Progenitor cell of endocrine pancreas (in vitro differentiated cells): ENCODE measurements at places on chromosomes 13 and 19. TPM values are rescaled to one million over a fixed set of nuclear protein-coding genes. Genes with fewer than 3 reads are reported as not detected.

ACP7 gene
- not detected in 2 replicates for total RNA-seq

DNA sequence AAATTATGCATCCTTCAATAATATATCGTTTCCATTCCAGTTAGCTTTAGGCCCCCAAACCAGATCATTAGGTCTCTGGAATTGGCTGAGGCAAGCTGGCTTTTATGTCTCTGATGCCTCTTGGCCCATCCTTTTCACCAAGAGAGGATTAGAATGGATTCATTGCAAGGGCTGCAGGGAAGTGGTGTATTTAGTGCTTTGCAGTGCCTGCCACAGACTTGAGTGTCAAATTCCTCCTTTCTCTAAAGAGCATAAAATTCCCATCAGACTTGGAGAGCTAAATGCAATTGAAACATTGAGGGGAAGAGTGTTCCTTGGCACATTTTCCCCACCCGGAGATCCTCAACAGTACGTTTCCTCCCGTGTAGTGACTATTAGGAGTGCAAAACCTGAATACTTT is 302.6 kb downstream of the ATP8A2 start:
- peaks cover 2% of the 10 kb centered on the region for H3K36me3 ChIP-seq
- peaks cover 2% of the 10 kb centered on the region for H3K4me1 ChIP-seq
- no peak overlapping the region for H3K27ac ChIP-seq
- H3K4me3 ChIP-seq = no peak overlapping the region

GRCh38 chr19:44777715-44778347 is at the start of gene CBLC:
TSS of gene CBLC (plus strand) at chr19:44777890. CDS start at chr19:44777932, 42 bp downstream.
- H3K4me1 ChIP-seq = peaks cover 4% of the 10 kb centered on the region
- peaks cover 2% of the 10 kb centered on the region for H3K36me3 ChIP-seq
- H3K27me3 ChIP-seq = peaks cover 7% of the 10 kb centered on the region

DNA sequence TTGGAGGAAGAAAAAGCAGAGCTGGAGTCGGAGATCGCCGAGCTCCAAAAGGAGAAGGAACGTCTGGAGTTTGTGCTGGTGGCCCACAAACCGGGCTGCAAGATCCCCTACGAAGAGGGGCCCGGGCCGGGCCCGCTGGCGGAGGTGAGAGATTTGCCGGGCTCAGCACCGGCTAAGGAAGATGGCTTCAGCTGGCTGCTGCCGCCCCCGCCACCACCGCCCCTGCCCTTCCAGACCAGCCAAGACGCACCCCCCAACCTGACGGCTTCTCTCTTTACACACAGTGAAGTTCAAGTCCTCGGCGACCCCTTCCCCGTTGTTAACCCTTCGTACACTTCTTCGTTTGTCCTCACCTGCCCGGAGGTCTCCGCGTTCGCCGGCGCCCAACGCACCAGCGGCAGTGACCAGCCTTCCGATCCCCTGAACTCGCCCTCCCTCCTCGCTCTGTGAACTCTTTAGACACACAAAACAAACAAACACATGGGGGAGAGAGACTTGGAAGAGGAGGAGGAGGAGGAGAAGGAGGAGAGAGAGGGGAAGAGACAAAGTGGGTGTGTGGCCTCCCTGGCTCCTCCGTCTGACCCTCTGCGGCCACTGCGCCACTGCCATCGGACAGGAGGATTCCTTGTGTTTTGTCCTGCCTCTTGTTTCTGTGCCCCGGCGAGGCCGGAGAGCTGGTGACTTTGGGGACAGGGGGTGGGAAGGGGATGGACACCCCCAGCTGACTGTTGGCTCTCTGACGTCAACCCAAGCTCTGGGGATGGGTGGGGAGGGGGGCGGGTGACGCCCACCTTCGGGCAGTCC is 5.0 kb downstream of the FOSB start:
- H3K27ac ChIP-seq = peak overlapping the region; percentile 42
- peak overlapping the region; percentile 77 for H3K4me3 ChIP-seq
- H3K27me3 ChIP-seq = peaks cover 31% of the 10 kb centered on the region
- H3K36me3 ChIP-seq = no peaks in the 10 kb centered on the region
- DNase-seq = no peak

DNA sequence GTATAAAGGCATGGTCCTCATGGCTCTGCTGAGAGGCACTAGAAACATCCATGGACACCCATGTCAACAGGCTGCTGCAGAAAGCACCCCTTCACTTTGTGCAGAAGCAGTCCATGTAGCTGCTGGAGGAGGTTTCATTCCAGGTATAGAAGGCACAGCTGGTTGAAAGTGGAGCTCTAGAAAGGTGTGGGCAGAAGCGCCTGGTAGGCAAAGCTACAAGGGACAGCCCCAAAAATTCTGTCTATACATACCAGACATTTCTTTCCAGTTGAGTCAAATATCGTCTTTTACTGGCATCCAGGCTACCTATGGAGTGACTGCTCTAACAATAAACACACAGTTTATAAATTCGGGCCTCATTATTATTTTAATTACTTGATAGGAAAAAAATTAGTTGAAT is 129.3 kb downstream of the ENOX1 start:
- no peak for DNase-seq
- no peak overlapping the region for H3K4me3 ChIP-seq
- peaks cover 1% of the 10 kb centered on the region for H3K4me1 ChIP-seq
- H3K27ac ChIP-seq = no peak overlapping the region
- H3K36me3 ChIP-seq = no peaks in the 10 kb centered on the region

FBXL3 gene
- total RNA-seq = 18.0 and 21.8 TPM in 2 replicates

DNA sequence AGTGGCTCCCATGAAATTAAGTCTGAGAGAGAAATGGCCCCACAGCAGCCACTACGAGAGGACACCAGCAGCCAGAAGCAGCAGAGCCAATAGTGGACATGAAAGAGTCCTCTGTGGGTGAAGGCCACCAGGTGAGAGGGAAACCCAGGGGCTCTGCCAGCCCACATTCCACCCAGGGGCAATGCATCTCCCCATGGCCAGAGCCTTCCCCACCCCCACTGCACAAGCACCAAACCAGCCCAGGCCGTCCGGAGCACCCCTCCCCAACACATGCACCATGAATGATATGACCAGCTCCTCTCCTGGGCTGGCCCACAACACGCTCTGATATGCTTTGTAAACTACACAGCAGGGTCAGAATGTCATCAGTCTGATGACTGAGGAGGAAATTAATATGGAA is 66.9 kb downstream of the TSHZ3 start:
- H3K36me3 ChIP-seq = peaks cover 17% of the 10 kb centered on the region
- H3K27me3 ChIP-seq = no peaks in the 10 kb centered on the region
- no peak overlapping the region for H3K27ac ChIP-seq
- no peak for DNase-seq
- H3K4me1 ChIP-seq = peaks cover 21% of the 10 kb centered on the region
- no peak overlapping the region for H3K4me3 ChIP-seq

DNA sequence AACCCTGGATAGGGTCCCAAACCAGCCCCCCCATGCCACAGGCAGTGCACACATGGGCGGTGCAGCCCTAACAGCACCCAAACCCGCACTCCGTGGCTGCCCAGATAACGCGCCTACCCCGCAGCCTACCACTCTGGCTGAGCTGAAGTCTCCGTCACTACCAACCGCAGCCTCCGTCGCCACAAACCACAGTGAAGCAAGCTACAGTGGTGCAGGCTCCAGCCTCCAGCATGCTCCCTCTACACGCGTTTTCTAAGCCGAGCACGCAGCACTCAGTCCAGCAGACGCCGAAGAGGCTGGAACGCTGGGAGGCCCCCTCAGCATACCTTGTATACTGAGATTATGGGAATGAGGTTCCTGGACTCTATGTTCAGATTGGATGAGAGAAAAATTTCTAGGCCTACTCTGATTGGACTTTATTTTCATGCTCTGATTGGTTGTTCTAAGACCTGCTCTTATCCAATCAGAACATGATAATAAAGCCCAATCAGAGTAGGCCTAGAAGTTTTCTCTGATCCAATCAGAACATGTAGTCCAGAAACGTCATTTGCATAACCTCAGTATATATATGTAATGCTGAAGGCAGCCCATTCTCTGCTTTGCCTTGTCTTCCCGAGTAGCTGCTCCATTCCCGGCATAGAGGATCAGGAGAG is 56.7 kb upstream of the C1QTNF9B start:
- H3K27me3 ChIP-seq = peaks cover 17% of the 10 kb centered on the region
- H3K36me3 ChIP-seq = no peaks in the 10 kb centered on the region
- no peaks in the 10 kb centered on the region for H3K4me1 ChIP-seq

- H3K27me3 ChIP-seq = no peaks in the 10 kb centered on the region
- H3K4me1 ChIP-seq = peaks cover 30% of the 10 kb centered on the region
- peak overlapping the region; percentile 89 for H3K27ac ChIP-seq
- DNase-seq = no peak
These were observed 293.0 kb upstream of the SOX21 start for GRCh38 chr13:95005300-95005699.

DNA sequence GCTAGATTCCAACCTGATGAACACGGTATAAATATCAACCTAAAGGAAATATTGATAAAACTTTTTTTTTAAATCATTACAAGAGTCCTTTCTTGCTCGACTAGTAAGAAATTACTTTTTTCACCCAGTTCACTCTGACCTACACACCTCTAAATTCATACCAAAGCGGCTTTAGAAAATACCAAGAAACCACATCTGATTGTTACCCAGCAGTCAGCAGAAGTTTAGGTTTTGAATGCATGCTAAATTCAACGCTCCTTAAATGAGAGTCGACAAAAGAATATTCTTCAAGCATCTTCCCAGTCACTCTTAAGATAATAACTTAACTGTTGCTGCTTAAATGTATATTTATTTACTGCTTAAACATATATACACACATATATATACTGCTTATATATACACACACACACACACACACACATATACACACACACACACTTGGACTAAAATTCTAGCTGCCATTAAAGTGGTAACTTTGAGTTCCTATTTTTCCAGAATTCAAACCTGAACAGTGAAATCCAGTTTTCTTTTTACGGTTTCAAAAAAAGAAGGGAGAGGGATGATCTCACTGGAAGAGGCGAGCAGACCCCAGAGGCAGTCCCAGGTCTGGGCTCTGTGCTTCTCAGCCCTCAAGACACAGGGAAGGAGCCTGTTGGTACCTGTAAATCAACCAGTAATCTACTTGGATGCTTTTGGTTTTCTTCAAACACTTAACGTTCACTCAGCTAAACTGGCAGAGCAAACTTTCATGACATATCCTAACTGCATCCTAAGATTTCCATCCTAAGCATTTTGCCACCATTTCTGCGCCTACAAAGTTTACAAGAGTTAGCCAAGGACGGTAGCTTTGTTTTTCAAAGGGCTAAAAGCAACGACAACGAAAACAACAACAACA is 1.7 kb downstream of the STK24 start:
- no peak for DNase-seq
- peak overlapping the region; percentile 87 for H3K4me3 ChIP-seq
- H3K27me3 ChIP-seq = no peaks in the 10 kb centered on the region
- H3K27ac ChIP-seq = peak overlapping the region; percentile 95

IRF2BP1 gene
- 30.4 and 35.0 TPM in 2 replicates for total RNA-seq

- H3K36me3 ChIP-seq = peaks cover 24% of the 10 kb centered on the region
- no peaks in the 10 kb centered on the region for H3K27me3 ChIP-seq
These were observed 2.2 kb downstream of the CD37 start for GRCh38 chr19:49337267-49338022.

DNA sequence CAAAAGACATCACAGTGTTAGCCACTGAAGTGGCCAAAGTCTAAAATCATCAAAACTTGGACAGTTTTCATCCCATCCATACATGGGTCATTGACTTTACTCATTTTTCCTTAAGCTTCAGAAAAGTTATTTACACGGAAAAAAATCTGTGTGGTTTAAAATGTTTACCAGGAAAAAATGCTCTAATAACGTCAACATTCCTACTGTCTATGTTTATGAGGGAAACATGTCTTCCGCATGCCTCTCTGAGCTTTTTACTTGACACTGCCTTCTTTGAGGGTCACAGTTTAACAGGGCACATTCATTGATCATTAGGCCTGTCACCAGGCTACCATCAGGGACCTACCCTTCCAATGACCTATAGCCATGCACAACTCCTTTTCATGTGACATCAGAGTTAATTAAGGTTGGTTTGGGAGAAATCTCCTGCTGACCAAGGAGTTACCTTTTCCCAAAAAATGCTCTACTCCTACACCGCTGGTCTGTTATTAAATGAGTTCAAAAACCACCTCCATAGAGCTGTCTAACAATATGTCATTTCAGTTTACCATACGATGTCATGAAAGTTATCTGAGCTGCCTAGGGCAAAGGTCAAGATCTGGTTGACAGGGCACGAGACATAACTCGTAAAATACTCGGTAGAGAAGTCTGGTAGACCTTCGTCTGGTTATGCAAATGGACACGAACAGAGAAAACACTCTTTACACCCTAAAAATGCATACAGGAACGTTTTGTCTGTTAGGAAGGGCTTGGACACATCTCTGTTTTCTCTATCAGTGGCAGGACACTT is 17.8 kb downstream of the FLT1 start:
- no peak overlapping the region for H3K4me3 ChIP-seq
- no peak for DNase-seq
- peaks cover 11% of the 10 kb centered on the region for H3K4me1 ChIP-seq
- peaks cover 9% of the 10 kb centered on the region for H3K27me3 ChIP-seq
- H3K27ac ChIP-seq = no peak overlapping the region

TMC4 gene
- 119 and 125 TPM in 2 replicates for total RNA-seq

GRCh38 chr13:113544071-113544891 is 40.3 kb upstream of the TFDP1 start:
- H3K4me3 ChIP-seq = peak overlapping the region; percentile 37
- peaks cover 32% of the 10 kb centered on the region for H3K36me3 ChIP-seq
- H3K4me1 ChIP-seq = peaks cover 35% of the 10 kb centered on the region
- DNase-seq = no peak
- no peaks in the 10 kb centered on the region for H3K27me3 ChIP-seq
